ENCODE measurements at places on chromosomes 6 and 20. TPM values are rescaled to one million over a fixed set of nuclear protein-coding genes. Genes with fewer than 3 reads are reported as not detected.
A peak's percentile ranks its signal among the peaks of the same experiment; 100 is the strongest.

DNA sequence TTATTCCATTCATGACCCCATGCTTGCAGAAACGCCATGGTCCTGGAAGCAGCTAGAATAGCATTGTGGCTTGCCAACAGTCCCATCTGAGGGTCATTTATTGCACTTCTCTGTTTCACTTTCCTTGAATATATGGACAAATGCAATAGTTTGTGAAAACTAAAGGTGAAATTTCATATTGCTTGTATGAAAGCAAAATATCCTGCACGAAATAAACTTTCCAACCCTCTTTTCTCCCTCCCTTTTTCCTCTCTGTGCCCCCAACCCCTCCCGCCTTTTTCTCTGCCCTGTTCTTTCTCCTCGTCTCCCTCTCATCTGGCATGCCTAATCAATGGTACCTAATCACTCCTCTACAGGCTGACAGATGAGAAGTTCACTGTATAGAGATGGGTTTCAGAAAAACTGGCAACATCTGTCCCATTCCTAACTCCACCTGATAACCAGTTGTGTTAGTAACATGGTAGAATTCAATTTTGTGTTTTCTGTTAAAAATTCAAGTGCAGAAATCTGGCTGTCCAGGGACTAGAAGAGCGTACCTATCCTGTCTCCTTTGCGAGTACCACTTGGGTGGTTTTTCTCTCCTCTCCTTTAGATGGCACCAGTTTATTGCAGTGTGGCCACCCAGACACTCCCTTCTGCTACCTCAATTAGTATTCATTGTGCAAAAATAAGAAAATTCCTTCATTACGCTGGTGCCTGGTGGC, 198.6 kb downstream of the FOXA2 start:
- no peaks in the 10 kb centered on the region for H3K36me3 ChIP-seq
- H3K27ac ChIP-seq: no peak overlapping the region
- H3K4me3 ChIP-seq: no peak overlapping the region
- H3K4me1 ChIP-seq: no peaks in the 10 kb centered on the region

THBS2 gene
- total RNA-seq: 101 TPM

- no peaks in the 10 kb centered on the region for H3K27me3 ChIP-seq
- peaks cover 6% of the 10 kb centered on the region for H3K4me1 ChIP-seq
- H3K27ac ChIP-seq: peak overlapping the region; percentile 61
These were observed 382 bp downstream of the MYH7B start for GRCh38 chr20:34956041-34956458.

DNA sequence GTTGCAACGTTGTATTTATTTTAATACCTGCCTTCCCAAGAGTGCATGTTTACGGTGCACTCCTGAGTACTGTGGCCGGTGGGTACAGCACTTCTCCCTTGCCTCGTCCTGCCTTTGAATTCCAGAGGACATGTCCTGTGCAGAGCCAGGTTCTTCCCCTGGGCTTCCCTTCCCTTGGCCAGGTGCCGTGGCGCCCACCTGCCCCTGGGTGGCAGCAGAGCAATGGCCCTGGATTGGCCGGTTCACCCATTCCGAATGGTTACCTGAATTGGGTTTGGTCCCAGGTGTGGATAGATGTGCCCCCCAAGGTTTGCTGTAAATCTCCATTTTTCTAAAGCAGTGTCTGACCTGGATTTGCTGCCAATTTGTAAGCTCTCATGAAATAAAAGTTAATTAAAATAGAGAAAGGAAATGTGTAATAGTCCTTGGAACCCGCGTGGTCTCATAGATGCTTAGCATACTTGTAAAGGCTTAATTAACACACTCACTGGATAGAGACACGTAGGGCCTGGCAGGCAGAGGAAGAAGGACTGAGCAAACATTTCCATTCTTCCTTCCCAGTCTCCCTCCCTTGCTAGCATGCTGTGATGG, 40.6 kb downstream of the DTD1 start:
- no peak for DNase-seq
- H3K4me1 ChIP-seq: no peaks in the 10 kb centered on the region
- no peak overlapping the region for H3K4me3 ChIP-seq
- no peak overlapping the region for H3K27ac ChIP-seq
- peaks cover 3% of the 10 kb centered on the region for H3K36me3 ChIP-seq
- H3K27me3 ChIP-seq: no peaks in the 10 kb centered on the region

DNA sequence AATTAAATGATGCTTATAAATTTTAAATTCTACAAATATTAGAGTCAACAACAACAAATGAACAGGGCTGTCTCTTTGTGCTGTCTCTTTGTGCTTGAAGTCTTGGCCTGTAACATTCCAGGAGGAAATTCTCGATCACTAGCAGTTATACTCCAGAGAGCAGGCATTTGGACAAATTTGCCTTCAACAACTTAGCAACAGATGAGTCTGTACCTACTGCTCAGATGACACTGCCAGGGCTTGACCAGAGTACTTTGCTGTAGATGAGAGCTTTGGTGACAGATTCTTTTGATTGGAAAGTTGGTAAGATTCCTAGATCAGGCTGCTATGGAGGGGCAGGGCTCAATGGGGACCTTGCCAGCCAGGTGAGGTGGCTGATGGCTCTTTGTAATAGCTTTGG, 217.2 kb downstream of the GRM1 start:
- no peak overlapping the region for H3K4me3 ChIP-seq
- H3K27me3 ChIP-seq: no peaks in the 10 kb centered on the region

ATP5F1E gene
- 12.2 TPM for total RNA-seq

GRCh38 chr6:20674664-20675063, 140.4 kb downstream of the CDKAL1 start:
- H3K36me3 ChIP-seq: no peaks in the 10 kb centered on the region
- no peak overlapping the region for H3K27ac ChIP-seq
- no peak for DNase-seq
- H3K4me1 ChIP-seq: no peaks in the 10 kb centered on the region
- H3K4me3 ChIP-seq: no peak overlapping the region

DNA sequence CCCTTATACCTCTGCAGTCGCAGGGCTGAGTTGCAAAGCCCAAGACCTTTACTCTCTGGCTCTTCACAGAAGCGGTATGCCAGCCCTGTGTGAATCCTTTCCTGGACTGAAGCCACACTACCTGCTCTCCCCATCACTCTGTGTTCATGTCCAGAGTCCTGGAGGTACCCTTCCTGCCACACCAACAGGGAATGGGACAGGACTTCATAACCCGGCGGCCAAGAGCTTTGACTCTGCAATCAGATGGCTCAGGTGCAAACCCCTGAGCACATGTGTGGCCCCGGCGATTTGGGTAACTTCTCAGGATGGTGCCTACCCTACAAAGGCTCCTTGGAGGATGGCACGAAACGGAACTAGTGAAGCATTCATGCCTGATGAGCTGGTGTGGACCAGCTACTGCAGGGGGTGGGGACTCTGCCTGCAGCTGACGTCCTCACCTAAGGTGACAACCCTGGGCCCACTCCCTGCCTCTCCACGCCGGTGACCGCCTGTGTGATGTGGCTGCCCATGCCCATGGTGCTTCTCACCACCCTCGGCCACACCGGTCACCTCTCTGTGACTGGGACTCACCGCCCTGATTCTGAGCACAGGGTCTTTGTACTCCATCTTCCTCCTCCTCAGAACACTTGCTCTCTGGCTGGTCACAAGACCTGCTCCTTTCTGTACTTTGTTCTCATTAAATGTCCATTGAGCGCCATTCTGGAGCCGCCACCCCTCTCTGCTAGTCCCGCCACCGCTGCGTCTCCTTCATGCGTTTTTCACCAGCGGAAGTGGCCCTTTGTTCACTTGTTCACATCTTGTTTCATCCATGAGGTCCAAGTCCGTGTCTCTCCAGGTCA, 116.7 kb downstream of the SULF2 start:
- no peak overlapping the region for H3K4me3 ChIP-seq
- no peaks in the 10 kb centered on the region for H3K4me1 ChIP-seq
- no peak for DNase-seq
- no peaks in the 10 kb centered on the region for H3K36me3 ChIP-seq

- H3K4me3 ChIP-seq: no peak overlapping the region
- DNase-seq: no peak
- H3K27ac ChIP-seq: no peak overlapping the region
- no peaks in the 10 kb centered on the region for H3K36me3 ChIP-seq
- peaks cover 25% of the 10 kb centered on the region for H3K4me1 ChIP-seq
- H3K27me3 ChIP-seq: no peaks in the 10 kb centered on the region
These were observed 117.3 kb downstream of the PSMB1 start for GRCh38 chr6:170435766-170436165.

DNA sequence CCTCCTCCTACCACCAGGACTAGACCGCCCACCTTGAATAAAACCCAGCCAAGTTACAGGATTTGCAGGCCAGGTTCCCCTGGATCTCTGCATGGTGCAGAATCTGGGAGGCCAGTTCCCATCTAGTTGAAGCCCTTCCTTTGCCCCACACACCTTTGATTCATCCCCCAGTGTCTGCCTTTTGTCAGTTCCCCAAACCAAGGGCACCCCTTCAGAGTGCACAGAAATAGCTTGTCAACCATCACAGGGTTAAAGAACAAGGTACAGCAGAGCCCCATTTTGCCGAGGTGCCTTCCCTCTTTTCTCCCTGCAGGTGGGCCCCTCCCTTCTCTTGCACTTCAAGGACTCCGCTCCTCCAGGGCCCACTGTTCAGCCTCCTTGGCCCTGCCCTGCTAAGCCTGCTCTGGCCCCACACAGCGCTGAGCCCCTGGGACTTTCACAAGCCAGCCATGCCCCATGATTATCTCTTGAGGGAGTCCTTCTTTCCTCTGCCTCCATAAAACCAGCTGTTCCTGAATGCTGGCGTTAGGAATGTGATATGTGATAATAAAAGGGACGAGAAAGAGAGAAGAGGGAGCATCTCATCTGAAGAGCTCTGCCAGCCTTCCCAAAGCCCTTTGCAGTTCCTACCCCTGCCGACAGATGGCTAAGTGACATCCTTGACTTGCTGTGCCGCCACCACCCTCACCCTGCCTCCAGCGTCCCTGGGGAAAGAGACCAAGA, 280.3 kb downstream of the CDC5L start:
- peaks cover 11% of the 10 kb centered on the region for H3K27me3 ChIP-seq
- DNase-seq: no peak
- H3K36me3 ChIP-seq: no peaks in the 10 kb centered on the region
- no peak overlapping the region for H3K4me3 ChIP-seq

GRCh38 chr6:133886104-133886775, 2.7 kb upstream of the TCF21 start:
- H3K36me3 ChIP-seq: peaks cover 7% of the 10 kb centered on the region
- H3K4me3 ChIP-seq: no peak overlapping the region
- no peaks in the 10 kb centered on the region for H3K27me3 ChIP-seq
- H3K4me1 ChIP-seq: no peaks in the 10 kb centered on the region
- no peak overlapping the region for H3K27ac ChIP-seq

- no peaks in the 10 kb centered on the region for H3K4me1 ChIP-seq
- no peaks in the 10 kb centered on the region for H3K27me3 ChIP-seq
- no peaks in the 10 kb centered on the region for H3K36me3 ChIP-seq
- H3K27ac ChIP-seq: no peak overlapping the region
These were observed 71.2 kb upstream of the PLCB4 start for GRCh38 chr20:8997701-8998117.

DNA sequence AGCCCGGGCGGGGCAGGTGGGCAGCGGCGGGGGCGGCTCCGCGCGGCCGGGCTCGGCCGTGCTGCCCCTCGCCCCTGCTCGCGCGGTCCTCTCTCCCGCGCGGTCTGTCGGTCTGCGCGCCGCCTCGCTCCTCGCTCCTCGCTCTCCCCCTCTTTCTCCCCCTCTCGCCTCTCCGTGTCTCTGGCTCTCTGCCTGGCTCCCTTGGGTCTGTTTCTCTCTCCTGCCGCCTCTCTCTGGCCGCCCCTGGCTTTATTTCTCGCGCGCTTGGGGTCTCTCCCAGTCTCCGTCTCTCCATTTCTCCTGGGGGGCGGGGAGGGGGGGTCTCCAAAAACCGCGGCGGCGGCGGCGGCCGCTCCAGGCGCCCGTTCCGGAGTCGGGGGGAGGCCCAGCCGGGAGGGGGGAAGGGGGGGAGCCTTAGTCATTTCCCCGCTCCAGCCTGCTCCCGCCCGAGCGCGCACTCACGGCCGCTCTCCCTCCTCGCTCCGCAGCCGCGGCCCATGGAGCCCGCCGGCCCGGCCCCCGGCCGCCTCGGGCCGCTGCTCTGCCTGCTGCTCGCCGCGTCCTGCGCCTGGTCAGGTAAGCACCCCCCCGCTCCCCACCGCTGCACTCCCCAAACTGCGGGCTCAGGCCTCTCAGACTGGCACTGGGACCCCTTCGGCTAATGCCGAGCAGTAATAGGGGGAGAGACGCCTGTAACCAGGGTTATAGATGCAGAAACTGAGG, at the start of gene SIRPA:
Gene SIRPA (plus strand): TSS at position 457 of the 723 bp plus-strand sequence. CDS start 41 bp downstream, at position 498.
- H3K27ac ChIP-seq: peak within 1 kb of the TSS; percentile 99
- peak within 1 kb of the TSS; percentile 77 for H3K4me3 ChIP-seq
- peak; percentile 64 for DNase-seq

DNA sequence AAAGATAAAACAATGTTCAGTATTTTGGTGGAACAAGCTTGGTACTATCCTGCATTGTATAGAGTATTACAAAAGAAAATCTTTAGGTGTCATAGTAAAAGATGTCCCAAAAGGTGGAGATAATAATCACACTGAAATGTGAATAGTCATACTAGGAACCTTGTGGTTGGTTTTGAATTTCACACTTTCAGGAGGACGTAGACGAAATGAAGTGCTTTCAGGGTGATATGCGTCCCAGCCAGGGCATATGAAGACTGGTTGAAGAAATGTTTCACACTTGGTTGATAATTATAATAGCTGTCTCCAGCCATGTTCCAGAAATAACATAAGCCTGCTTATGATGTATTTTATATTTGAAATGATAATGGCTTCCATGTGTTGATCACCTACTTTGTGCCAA, 60.4 kb downstream of the SCAND1 start:
- no peak overlapping the region for H3K27ac ChIP-seq
- peaks cover 6% of the 10 kb centered on the region for H3K4me1 ChIP-seq
- no peak overlapping the region for H3K4me3 ChIP-seq
- no peak for DNase-seq

DNA sequence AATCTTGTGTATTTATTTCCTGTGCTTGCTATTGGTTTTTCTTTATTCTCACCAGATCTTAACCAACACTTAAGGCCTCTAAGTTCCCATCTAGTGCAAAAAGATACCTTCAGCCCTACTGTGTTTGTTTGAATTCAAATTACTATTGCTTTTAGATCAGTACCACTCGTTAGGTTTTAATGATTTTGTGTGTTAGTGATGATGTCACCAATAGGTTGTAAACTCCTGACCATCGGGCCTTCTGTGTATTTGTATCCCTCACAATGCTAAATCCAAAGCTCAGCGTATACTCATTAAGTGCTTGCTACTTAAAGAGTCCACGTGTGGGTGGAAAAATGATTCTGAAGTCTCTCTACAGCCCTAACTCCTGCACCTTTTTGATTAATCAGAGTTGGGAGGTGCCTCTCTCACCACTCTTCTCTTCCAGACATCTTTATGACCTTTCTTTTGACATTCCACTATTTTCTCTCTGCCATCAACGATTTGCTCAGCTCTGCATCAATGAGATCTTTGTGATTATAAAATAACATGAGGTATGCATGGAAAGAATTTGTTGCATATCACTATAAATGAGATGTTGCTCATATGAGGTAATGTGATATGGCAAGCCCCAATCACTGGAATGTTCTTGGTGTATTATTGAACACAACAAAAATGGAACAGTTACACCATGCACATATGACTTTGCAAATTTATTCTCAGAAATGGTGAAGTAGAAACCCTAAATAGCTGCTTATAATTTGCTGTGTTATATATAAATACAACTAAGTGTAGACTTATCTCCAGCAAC, 55.1 kb upstream of the LAMA2 start:
- no peak overlapping the region for H3K27ac ChIP-seq
- H3K4me3 ChIP-seq: no peak overlapping the region
- peaks cover 2% of the 10 kb centered on the region for H3K27me3 ChIP-seq

ARFGEF3 gene
- under 0.01 TPM for total RNA-seq

GRCh38 chr20:40232273-40232672, 456.8 kb downstream of the MAFB start:
- no peak overlapping the region for H3K4me3 ChIP-seq
- H3K4me1 ChIP-seq: no peaks in the 10 kb centered on the region
- no peaks in the 10 kb centered on the region for H3K27me3 ChIP-seq
- no peak overlapping the region for H3K27ac ChIP-seq
- DNase-seq: no peak
- H3K36me3 ChIP-seq: no peaks in the 10 kb centered on the region

Measured in IMR-90 (cell line).